ENCODE measurements at places on chromosomes 1 and 21. TPM values are rescaled to one million over a fixed set of nuclear protein-coding genes. Genes with fewer than 3 reads are reported as not detected.
A peak's percentile ranks its signal among the peaks of the same experiment; 100 is the strongest.

GRCh38 chr21:41321908-41322495, 5.4 kb downstream of the FAM3B start:
- DNase-seq, result peak; percentile 64

- DNase-seq, result no peak
Observed at GRCh38 chr1:172266528-172267174, 153.8 kb upstream of the C1orf105 start.

DNA sequence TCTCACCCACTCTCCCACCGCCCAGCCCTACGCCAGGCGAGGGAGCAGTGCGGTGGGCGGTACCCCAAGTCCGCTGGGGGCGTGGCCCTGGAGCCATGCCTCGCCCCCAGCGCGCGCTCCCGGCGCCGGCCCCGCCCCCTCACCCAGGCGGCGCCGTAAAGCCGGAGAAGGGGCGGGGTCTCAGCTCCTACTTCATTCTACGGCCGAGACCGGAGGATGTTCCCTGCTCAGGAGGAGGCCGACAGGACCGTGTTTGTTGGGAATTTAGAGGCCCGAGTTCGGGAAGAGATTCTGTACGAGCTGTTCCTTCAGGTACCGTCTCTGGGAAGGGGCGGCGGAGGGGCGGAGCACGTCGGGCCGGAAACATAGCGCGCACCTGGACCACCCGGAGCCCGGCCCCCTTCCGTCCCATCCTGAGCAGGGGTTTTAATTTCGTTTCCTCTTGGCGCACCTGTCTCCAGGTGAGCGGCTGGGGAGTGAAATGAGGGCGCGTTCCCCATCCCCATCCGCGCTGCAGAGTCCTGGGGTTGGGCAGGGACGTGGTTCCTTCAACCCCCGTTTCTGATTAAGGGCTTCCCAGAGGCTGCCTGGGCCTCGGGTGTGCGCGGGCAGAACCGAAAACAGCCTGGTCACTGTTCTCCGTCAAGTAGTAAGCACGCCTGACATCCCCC, at the start of gene RBM11:
TSS of gene RBM11 (plus strand) at position 187 of the 671 bp plus-strand sequence. CDS start at position 217, 30 bp downstream.
- DNase-seq, result peak; percentile 69

RAB3GAP2 gene
- 44.2 TPM for total RNA-seq

DNA sequence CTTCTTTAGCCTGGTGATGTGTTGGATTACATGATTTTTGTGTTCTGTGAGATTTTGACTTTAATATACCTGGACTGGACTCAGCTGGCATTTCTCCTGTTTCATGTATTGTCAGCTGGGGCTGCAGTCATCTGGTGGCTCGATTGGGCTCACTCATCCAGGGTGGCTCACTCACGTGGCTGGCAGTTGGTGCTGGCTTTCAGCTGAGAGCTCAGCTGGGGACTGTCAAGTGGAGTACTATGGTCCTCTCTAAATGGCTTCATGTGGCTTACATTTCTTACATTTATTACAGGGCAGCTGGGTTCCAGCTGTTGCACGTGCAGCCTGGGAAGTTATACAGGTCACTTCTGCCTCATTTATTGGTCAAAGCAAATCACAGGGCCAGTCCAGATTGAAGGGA, 22.8 kb downstream of the HHAT start:
- no peak for DNase-seq

FAM163A gene
- total RNA-seq, result not detected

S100A3 gene
- total RNA-seq, result 7.6 TPM

DNA sequence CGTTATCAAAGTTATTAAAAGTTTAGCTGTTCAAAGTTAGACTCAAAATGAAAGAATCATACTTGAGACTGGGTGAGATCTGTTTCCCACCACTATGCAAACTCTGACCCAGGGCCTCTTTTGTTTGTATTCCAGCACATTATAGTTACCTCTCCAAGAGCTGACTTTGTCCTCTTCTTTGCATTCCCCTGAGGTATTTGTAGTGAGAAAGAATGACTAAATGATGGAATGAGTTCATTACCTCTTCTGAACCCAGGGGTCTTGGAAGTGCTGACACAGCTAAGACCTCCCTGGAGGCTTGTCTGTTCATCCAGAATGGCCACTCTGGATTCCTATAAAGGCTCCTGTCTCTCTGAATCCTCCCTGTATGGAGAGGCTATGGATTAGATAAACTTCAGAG, 62.4 kb downstream of the FGGY start:
- no peak for DNase-seq

DNA sequence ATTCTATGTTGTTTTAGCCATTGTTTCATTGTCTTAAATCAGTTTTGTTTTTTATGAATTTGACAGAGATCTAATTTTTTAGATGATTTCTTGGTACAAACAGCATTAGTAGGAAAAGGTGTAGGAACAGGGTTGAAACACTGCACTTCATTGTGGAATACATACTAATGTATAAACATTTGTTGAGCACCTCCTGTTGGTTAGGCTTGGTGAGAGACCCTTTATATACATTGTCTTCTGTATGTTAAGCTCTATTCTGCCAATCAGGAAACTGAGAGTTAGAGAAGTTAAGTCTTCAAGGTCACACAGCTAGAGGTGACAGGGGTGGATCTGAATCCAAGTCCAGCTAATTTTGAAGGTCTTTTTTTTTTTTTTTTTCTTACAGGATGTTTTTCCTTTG, 192.7 kb downstream of the VPS13D start:
- DNase-seq, result no peak

GRCh38 chr1:115215703-115216521, 122.1 kb downstream of the NGF start:
- DNase-seq, result no peak

DMBX1 gene
- not detected for total RNA-seq

DNA sequence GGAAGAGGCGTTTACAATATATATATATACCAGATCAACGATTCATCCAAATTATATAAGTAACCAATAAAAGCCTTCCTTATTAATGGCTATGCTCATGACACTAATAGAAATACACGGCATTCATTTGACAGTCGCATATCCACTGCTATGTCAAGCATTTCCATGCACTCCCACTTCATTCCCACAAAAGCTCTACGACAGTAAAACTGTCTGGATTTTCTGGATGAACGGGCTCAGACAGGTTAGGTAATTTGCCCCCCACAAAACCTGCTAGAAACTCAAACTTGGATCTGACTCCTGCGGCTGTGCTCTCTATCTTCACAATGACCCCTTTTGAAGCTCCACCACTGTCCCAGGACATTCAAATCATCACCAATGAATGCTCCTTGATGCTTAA, 11.4 kb downstream of the DNAJC11 start:
- DNase-seq, result no peak

SNRPE gene
- total RNA-seq, result 46.3 TPM

- peak; percentile 41 for DNase-seq
Observed at GRCh38 chr1:229196404-229197264, 74.3 kb upstream of the RAB4A start.

- DNase-seq, result no peak
Observed at GRCh38 chr1:109170035-109170764, 43.5 kb upstream of the SARS1 start.

- DNase-seq, result peak; percentile 83
Observed at GRCh38 chr1:166975361-166976129, at the start of gene ILDR2. Gene ILDR2 (minus strand): TSS chr1:166975540. CDS start chr1:166975268, 272 bp downstream.

FNDC7 gene
- total RNA-seq, result not detected

- DNase-seq, result peak; percentile 92
Observed at GRCh38 chr1:226424221-226425003, 16.5 kb upstream of the PARP1 start.

GRCh38 chr1:93608187-93609109, 73.2 kb downstream of the BCAR3 start:
- no peak for DNase-seq

GRCh38 chr1:184825571-184825970, 70.9 kb upstream of the EDEM3 start:
- DNase-seq, result no peak

DNA sequence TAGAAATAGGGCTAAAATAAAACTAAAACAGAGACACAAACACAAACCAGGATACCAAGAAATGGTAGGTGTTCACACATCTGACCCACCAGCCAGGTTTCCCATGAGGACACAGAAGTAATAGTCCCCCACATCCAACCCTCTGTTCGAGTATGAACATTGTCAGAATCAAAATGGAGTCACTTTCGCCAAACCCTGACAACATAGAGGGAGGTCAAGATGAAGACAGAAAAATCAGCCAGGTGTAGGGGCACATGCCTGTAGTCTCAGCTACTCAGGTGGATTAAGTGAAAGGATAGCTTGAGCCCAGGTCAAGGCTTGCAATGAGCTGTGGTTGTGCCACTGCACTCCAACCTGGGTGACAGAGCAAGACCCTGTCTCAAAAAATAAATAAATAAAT, 3.8 kb downstream of the UBE2G2 start:
- no peak for DNase-seq

DNA sequence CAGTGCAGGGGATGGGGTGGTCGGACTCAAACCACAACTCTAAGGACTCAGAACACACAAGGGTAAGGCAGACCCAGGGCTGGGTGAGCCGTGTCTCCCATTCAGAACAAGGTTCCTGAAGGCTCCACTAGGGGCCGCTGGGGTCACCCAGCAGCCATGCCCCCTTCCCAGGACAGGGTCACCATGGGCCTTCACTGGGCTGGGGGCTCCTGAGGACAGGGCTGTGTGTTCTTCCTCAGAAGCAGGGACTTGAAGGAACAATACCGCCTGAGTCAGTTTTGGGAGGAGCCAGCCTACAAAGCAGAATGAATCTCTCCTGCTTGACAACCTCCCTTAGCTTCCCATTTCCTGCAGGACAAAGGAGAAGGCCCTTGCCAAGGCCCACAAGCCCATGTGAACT, 15.4 kb downstream of the RIMS3 start:
- peak; percentile 45 for DNase-seq

DNALI1 gene
- total RNA-seq, result 6.5 TPM

KCNK1 gene
- 4.7 TPM for total RNA-seq

FABP3 gene
- 38.0 TPM for total RNA-seq

DPH5 gene
- 33.3 TPM for total RNA-seq

HTR6 gene
- not detected for total RNA-seq

COQ8A gene
- total RNA-seq, result 16.2 TPM

GRCh38 chr1:65036570-65037051, 70.3 kb upstream of the JAK1 start:
- no peak for DNase-seq

DNA sequence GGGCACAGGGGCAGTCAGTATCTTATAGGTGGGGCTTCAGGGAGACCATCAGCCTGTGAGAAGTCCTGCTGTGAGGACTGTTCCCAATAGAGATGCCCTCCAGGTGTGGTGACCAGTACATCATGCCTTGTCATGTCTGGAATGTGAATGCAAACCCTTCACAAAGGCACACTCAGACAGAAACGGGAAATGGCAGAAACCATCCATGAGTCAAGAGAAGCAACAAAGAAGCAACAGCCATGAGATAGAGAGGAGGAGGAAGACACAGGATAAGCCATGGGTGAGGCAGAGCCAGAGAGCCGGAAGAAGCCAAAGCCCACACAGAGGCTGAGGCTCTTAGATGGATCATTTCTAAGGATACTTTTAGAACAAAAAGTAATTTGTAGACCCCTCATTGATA, 20.1 kb upstream of the ZP4 start:
- no peak for DNase-seq

SPTA1 gene
- under 0.01 TPM for total RNA-seq

DNA sequence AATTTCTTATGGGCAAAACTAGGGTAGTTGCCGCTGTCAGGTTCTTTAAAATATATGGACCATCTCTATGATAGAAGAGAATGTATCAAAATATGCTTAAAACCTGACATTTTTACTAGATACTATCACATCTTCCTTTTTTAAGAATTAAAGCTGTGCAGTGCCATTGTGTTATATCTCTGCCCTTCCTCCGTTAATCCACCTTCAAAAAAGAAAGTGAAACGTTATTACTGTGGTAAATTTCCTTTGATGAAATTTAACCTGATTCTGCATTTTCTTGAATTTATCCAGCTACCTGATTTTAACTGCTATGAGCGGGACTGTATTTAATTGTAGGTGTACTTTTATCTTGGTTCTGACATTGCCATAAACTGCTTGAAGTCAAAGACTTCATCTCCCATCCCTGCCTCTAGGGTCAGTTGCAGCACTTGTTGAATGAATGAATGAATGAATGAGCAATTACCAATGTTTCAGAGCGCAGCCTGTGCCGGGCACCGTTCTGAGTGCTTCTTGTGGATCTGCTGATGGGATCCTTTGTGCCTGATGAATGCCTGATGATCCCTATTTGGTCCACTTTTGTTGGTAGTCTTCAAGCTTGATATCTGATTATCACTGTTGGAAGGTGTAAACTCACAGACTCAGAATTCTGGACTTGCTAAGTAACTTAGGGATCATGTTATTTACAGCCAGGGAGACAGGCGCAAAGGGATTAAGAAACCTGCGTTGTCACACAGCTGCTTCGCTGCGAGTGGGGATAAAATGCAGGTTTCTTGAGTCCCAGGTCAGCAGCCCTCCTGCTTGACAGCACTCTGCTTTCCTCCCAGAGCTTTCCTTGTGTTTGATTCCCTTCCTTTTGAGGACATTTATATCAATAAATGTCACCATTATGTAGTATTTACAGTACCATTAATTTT, 30.1 kb downstream of the SMYD2 start:
- no peak for DNase-seq

GRCh38 chr1:156487862-156488261, 12.7 kb downstream of the MEF2D start:
- no peak for DNase-seq

LHX8 gene
- total RNA-seq, result not detected

GRCh38 chr21:33434770-33435360, 31.7 kb downstream of the IFNGR2 start:
- DNase-seq, result peak; percentile 96

DNA sequence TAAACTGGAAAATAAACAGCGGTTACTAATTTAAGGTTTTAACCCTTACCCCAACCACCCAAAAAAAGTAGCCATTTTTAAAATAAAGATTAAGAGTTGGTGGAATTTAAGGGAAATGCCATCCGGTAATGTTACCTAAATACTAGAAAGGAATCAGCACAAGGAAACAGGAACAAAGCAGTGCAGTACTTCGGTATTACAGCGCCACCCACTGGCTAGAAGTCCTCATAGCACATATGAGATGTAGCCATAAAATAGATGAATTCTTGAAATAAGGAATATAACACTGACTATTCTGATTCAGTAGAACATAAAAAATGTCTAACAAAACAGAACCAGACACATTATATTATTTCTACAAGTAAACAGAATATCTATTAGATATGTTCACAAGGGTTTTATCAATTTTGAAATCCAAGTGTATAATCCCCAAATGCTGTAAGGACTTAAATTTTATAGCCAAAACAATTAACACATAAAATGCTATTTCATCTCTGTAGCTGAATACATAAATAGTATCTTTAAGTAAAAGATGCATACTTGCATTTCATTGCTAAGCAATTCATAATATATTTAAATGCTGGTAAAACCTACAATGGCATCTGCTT, 58.8 kb downstream of the FRRS1 start:
- peak; percentile 81 for DNase-seq

S100A9 gene
- total RNA-seq, result 0.59 TPM

CDA gene
- 0.59 TPM for total RNA-seq

RCSD1 gene
- under 0.01 TPM for total RNA-seq

LELP1 gene
- not detected for total RNA-seq

CYP4A22 gene
- not detected for total RNA-seq

SHISA4 gene
- total RNA-seq, result 27.1 TPM

OR2L2 gene
- under 0.01 TPM for total RNA-seq

ZBTB7B gene
- total RNA-seq, result 23.5 TPM

DNA sequence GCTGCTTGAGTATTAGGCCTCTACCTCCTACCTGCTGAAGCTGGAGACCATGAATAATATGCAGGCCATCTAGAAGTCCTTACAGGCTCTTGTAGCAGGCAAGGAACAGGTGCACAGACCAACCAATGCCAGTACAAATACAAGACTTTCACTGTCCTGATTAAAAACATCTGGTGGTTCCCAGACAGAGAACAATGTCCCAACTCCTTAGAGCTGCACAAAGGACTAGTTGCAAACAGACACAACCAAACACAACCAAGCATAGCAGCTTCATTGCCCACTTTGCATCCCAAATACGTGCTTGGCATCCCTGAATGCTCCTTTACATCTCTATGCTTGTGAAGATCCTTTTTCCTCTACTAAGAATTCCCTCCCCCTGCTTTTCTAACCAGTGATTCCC, 98.1 kb upstream of the CXADR start:
- no peak for DNase-seq

All from osteoblast (primary cell).